ENCODE measurements at places on chromosomes 2 and 18.

GRCh38 chr2:42839809-42840501 lies 47.6 kb upstream of the HAAO start:
- no peak for DNase-seq

DNA sequence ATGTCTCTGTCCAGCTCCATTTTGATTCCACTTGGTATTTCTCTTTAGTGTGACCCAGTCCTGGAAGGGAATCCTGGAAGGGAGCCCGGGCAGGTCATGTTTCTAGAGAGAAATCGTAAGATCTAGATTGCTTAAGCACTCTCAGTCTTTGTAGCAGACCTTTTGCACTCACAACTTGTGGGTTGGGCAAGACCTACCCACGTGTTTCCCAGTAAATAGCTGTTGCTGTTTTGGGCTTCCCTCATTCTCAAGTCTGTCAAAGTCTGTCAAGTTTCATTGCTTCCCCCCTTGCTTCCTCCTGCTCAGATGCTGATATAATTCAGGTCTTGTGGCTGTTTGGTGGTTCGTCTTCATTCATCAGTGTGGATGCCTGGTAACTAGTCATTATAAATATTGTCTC lies 17.4 kb upstream of the NEMP2 start:
- DNase-seq, result no peak

DNA sequence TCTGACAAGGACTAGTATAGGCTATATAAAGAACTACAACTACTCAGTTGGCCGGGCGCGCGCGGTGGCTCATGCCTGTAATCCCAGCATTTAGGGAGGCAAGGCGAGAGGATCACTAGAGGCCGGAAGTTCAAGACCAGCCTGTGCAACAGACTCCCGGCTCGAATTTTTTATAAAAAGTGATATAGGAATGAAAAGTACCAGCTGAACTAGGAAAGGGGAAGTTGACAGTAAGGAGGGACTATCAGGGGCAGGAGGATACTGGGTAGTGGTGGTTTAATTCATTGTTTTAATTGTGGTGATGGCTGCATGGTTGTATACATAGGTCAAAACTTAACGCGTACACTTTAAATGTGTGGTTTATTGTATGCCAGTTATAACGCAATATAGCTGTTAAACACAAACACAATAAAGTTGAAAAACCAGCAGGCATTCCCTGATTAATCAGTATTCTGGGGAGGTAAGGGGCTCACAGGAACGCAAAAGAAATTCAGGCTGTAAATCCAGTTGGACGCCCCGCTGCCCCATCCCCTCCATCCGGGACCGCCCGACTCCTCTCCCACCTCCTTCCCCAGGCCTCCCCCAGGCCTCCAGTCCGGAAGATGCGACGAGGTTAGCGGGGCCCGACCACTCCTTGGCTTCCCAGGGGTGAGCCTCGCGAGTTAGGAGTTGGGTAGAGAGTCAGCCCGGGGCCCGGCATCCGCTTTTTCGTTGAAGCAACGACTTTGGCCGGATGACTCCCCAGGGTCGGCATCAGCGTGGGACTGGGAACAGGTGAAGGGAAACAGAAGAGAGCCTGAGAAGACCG lies 746 bp upstream of the POLR1B start:
- DNase-seq, result no peak

DNA sequence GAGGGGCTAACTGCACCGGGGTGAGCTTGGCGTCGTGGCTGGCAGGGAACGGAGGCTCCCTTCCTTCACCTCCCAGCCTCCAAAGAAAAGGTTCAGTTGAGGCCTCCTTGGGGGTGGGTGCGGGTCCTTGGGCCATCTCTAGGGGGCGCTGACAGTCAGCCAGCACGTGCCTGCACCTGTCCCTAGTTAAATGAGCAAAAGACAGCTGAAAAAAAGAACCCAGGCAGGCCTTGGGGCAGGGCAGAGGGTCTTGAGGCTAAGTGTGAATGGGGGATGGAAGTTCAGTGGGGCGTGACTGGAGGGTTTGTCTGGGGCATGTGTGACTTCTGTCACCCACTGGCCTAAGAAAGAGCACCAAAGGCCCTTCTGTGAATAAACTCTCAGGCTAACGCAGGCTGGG lies 56.4 kb downstream of the ZFP36L2 start:
- no peak for DNase-seq

- DNase-seq, result no peak
Measured at GRCh38 chr18:5601188-5601624, 57.4 kb upstream of the EPB41L3 start.

All from AG04450 (cell line).